ENCODE measurements at places on chromosomes 7 and 10.

DNA sequence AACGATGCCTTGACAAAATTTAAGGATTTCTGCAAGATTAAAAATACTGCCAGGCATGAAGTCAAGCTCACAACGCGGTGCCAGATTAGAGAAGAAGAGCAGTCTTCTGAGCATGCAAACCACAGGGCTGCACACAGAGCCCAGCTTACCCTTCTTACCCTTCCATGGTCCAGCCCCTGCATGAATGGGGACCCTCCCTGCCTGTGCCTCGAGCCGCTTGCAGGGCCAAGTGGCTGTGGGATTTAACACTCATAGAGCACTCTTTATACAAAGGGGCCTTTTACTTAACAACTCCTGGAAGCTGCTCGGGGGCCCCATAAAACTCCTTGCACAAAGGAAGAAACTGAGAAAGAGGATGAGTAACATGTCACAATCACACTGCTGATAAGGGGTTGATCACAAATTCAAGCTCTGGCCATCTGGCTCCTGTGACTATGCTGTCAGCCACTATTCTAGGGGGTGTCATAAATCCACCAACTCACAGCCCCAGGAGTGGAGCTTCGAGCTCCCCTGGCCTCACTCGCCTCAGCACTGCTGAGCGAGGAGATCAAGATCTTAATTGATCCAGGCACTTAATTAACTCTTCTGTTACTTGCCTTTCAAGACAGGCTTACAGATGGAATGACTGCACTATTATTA lies 514.8 kb downstream of the TNS3 start:
- DNase-seq = no peak

- DNase-seq = no peak
Observed at GRCh38 chr7:139823959-139824521, 5.0 kb upstream of the TBXAS1 start.

GRCh38 chr7:155455776-155456737 lies 1.9 kb upstream of the EN2 start:
- no peak for DNase-seq

DNA sequence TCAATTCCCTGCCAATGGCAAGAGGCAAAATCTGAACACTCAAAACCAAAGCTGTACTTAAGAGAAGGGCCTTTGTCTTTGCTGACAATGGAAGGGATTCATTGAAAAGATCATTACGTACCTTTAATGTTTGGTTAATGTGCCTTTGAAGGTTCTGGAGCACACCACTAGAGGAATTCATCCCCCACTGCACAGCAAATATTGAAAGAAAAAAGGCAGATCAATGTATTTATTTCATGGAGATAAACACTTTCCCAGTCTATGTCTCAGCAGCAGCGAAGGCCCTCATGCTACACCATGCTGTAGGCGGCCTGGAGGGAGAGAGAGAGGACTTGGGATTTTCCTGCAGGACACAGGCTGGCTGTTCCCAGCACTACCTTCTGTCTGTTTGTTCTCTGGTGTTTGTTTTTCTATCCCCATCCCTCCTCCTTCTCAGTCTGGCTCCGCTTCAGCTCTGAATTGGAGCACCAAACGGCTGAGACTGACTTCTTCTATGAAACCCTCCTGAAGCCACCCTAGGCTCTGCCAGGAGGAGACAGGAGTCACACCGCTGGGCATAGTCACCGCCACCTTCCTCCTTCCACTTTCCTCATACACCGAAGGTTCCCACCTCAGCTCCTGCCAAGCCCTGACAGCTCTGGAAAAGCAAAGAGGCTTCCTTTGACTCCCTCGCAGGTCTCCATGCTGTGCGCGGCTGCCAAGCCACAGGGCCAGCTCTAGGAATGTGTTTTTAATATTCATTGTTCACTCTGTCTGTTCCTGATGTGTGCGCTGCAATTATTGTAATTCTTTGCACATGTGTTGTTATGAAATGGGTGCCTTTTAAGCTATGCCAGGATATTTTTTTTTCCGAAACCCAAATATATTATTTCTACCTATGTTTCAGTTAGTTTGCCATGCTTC lies 301.5 kb downstream of the FZD1 start:
- no peak for DNase-seq

DNA sequence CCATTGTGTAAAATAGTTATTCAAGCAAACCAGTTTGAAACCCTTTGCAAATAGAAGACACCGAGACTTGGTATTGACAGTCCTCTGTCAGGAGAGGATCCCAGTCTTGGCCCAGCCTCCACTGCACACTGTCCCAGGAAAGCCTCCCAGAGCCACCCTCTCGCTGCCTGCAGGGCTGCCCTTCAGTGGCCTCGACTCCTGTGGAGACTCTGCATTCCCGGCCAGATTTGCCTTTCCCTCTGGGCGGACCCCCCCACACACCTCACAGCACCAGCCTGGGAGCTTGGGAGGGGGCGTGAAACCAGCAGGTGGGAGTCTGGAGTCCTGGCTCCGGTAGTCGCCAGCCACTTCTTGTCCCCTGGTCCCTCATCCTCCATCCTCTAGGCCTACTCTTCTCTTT lies 48.7 kb downstream of the GRK5 start:
- DNase-seq = no peak

- DNase-seq = no peak
Observed at GRCh38 chr10:71725998-71726579, 6.5 kb upstream of the C10orf105 start.

GRCh38 chr7:47653550-47654411 lies 71.9 kb upstream of the TNS3 start:
- DNase-seq = peak; percentile 19

- no peak for DNase-seq
Observed at GRCh38 chr7:25549271-25549921, 321.1 kb upstream of the NPVF start.

GRCh38 chr7:91866599-91867148 lies 13.8 kb downstream of the MTERF1 start:
- no peak for DNase-seq

Measured in pulmonary artery endothelial cell (primary cell).